ENCODE measurements at places on chromosomes 2 and 18. TPM values are rescaled to one million over a fixed set of nuclear protein-coding genes. Genes with fewer than 3 reads are reported as not detected.
A peak's percentile ranks its signal among the peaks of the same experiment; 100 is the strongest.

ACMSD gene
- not detected for total RNA-seq

LAMA1 gene
- 1.0 TPM for total RNA-seq

DNA sequence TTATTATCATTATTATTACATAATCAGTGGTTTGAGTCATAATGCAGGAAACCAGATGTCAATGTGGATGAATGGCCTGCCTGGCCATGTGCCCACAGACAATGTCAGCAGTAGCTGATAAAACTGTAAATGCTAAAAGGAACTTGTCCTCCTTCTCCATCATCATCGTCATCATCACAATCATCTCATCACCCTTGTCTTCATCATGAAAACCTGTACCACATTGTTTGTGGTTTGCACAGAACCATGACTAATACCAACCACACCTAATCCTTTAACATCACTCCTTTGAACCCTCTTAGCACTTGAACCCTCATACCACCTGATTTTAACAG lies 96.0 kb downstream of the HNMT start:
- H3K4me1 ChIP-seq: no peaks in the 10 kb centered on the region
- H3K27me3 ChIP-seq: no peaks in the 10 kb centered on the region
- peak; percentile 41 for ATAC-seq
- no peak overlapping the region for H3K4me3 ChIP-seq
- H3K36me3 ChIP-seq: no peaks in the 10 kb centered on the region
- H3K27ac ChIP-seq: no peak overlapping the region

- no peaks in the 10 kb centered on the region for H3K27me3 ChIP-seq
- ATAC-seq: no peak
- no peak overlapping the region for H3K27ac ChIP-seq
Observed at GRCh38 chr2:210288408-210288807, 26.6 kb downstream of the MYL1 start.

- no peak for ATAC-seq
- peaks cover 73% of the 10 kb centered on the region for H3K4me1 ChIP-seq
- no peaks in the 10 kb centered on the region for H3K27me3 ChIP-seq
Observed at GRCh38 chr2:30149513-30149912, 2.7 kb downstream of the YPEL5 start.

DNA sequence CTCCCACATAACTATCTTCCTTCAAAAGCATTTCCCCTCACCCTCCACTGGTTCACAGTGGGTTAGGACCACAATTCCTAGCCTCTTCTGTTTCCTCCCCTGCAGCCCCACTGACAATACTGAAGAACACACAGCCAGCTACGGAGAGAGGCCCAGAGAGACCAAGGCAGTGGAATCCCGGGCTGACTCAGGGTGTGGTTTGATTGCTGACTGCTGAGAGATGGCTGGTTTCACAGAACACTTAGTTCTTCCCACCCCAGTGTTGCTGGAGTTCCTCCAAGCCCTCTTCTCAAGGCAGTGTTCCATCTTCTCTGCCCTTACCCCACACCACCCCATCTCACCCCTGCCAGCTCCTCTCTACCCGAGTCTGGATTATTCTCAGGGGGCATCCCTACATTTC lies 43.3 kb upstream of the ZFP36L2 start:
- peak overlapping the region; percentile 16 for H3K4me3 ChIP-seq
- peaks cover 6% of the 10 kb centered on the region for H3K4me1 ChIP-seq
- no peaks in the 10 kb centered on the region for H3K27me3 ChIP-seq
